Stimulated activated CD4-positive, alpha-beta T cell treated with anti-CD3 and anti-CD28 coated beads, Interleukin-12 subunit alpha, Interleukin-12 subunit beta, amount 100 ng/mL, for 24 hours (primary cell): ENCODE measurements at places on chromosomes 12 and 14.

DNA sequence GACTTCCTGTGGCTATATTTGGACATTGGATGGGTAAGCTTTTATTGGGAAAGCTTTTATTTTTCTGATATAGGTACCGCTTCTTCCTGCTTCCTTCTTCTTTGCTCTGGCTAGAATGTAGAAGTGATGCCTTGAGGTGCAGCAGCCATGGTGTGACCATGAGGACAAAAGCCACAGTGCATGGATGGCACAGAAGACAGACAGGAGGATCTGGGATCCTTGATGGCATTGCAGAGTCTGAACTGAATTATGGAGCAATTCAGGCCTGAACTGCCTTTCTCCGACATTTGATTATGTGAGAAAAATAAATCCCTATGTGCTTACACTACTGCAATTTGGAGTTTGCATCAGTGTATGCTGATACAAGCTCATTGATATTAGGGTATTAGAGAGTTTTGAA, 191.3 kb upstream of the CRY1 start:
- no peak for DNase-seq

GRCh38 chr12:132550014-132550802, 60.2 kb downstream of the LRCOL1 start:
- no peak for DNase-seq

DNA sequence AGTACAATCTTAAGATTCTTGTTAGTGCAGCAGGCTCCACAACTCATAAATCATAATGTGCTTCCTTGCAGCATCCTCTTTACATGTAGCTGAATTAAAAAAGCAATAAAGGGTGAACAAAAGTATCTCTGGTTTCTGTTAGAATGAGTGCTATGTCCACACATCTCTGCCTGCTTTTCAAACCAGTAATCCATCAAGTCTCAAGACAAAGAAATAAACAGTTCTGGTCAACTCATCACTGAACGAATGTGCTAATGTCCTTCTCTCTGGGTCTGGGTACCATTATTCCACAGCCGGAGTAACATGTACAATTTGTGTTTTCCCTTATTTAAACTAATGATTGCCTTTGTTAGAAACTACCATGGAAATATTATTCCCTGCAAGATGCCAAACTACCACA, 273.0 kb upstream of the USP15 start:
- no peak for DNase-seq

DNA sequence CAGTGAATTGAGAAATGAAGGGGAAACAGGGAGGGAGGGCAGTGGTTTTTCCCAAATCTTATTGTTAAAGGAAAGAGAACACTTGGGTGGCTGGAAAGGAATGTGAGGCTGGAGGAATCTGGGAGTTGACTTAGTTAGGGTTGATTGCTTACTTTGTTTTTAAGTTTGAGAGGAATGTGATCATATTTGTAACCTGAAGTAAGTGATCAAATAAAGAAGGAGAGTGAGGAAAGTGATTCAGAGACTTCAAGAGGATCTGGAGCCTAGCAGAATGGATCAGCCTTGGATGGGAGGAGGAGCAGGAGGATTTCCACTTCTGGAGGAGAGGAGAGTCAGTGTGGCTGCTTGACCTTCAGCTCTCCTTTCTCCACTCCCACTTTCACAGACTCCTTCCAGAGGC, 6.0 kb upstream of the LRP6 start:
- DNase-seq: no peak

DNA sequence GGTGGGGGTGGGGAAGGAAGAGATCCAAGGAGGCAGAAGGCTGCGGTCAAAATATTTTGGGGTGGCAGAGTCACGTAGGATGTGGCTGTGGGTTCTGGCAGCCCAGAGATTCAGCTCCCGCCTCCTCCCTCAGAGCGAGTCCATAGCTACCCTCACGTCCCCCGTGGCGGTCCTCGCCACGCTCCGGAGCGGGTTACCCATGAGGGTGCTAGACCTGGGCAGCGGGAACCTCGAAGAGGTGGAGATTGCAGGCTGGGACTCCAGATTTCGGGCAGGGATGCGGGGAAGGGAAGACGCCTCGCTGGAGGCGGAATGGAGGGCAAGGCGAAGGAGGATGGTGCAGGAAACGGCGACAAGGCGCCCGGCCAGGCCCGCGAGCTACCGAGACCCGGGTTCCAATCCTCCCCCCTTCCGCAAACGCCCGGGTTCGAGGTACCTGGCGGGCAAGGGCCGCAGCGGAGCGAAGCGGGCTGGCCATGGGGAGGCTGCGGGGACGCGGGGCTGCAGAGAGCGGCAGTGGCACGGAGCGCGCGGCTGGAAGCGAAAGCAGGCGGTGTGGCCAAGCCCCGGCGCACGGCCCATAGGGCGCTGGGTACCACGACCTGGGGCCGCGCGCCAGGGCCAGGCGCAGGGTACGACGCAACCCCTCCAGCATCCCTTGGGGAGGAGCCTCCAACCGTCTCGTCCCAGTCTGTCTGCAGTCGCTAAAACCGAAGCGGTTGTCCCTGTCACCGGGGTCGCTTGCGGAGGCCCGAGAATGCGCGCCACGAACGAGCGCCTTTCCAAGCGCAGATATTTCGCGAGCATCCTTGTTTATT, 46.2 kb downstream of the BCAT1 start:
- no peak for DNase-seq

DNA sequence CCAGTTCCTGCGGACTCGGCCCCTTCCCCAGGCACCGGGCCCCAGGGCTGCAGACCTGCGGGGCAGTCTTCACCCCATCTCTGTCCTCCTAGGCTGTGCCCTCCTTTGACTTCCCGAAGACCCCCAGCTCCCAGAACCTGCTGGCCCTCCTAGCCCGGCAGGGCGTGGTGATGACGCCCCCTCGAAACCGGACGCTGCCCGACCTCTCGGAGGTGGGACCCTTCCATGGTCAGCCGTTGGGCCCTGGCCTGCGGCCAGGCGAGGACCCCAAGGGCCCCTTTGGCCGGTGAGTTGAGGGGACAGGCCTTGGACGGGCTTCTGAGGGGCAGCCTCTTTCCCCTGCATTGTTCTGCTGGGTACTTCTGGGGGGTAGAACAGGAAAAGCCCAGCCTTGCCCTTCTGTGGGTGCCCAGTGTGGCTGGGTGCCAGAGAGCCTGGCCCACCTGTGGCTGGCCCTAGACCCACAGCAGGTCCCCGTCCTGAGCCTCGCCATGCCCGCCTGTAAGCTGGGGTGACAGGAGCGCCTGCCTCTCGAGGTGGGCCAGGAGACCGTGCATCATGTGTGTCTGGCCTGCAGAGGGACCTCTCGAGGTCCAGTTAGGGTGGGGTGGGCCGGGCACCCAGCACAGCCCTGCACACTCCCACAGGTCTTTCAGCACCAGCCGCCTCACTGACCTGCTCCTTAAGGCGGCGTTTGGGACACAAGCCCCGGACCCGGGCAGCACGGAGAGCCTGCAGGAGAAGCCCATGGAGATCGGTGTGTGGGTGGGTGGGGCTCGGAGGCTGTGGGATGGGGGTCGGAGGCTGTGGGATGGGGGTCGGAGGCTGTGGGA, 12.6 kb upstream of the PUS1 start:
- no peak for DNase-seq

DNA sequence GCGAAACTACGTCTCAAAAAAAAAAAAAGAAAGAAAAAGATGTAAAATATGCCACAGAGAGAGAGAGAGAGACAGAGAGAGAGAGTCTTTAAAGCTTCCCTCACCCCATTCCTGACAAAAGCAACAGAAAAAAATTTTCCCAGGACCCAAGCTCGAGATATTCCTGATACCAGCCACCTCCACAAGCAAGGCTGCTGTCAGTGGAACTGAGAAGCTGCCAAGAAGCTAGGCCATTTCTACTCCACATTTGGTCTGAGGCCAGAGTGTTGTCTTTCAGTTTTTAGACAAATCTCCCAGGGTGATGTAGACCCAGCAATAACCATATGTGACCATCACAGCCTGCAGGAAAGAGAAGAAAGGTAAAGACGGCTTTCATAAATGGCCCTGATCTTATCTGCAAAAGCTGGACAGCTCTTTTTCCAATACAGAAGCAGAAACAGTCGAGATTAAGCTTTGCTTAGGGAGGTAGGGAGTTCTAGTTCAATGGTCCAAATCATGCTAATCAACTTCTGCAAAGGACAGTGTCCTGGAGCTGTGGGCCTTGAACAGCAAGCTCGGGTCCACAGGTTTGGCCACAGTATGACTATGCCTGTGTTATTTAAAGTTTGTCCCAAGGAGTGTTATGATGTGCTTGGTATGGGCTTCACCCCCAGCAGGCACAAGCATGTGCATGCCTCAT, 130.3 kb upstream of the NUDT4 start:
- DNase-seq: no peak

- DNase-seq: no peak
Observed at GRCh38 chr14:58082491-58083098, 69.4 kb downstream of the ARMH4 start.

- no peak for DNase-seq
Observed at GRCh38 chr12:9449181-9449580, 158.5 kb downstream of the KLRB1 start.

DNA sequence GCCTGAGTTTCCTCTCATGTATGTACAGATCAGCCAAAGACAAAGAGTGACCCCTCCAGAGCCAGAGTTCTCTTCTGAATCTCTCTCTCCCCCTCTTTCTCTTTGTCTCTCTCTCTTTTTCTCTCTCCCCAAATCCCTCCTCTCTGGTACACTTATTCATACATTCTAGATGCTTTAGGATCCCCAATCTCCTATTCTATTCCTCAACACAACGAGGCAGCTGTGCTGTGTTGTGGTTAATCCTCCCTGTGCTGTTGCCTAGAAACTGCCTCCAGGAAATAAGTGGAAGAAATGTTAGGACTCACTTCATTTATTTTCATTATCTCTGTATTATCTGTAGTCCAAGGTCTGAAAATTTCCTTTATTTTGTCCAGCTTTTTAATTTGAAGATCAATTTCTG, 350.5 kb upstream of the OR4E1 start:
- no peak for DNase-seq
